ENCODE measurements at places on chromosomes 12 and 14.

GRCh38 chr12:6866163-6866919 lies 990 bp upstream of the TPI1 start:
- DNase-seq = no peak

DNA sequence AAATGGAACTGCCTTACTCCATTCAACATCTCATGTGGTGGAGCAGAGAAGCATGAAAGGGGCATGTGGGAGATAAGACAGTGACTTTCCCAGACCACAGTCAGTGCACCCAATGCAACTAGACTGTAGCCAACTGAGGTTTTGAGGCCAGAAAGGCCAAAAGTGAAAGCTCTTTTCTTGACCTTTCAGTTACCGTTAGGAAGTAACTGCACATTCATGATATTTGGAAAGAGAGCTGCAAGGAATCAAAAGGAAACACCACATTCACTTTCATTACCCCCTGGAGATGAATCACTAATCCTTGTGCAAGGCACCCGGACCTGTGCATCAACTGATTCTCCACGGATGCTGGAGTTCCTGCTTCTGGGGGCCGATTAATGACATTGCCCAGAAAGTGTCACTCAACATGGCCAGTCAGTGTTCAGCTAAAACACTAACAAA lies 72.9 kb upstream of the ELK3 start:
- DNase-seq = no peak

DNA sequence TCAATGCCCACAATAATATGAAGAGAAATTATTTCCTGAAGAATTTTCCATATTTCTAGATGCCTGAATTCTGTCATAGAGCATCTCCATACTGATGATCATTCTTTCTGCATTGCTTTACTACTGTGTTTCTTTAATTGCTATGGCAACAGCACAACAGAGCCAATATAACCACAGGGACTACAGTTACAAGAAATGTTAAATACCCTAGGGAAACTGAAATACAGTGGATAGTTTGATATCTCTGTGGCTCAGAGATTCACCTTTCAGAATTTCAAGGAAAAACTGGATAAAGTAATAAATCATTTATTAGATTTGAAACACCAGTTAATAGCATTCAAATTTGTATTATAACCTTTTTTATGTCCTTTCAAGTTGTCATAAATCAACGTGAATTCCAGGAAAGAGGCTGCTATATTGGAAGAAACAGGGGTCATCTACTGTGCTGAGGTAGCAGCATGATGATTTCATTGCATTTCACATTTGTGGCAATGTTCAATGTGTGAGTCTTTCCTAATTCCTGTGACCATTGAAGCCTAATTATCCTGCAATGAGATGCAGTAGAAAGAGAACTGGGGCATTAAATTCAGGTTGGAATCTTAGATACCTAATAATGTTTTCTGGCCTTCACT lies 267.1 kb downstream of the LRFN5 start:
- DNase-seq = no peak

GRCh38 chr14:24247422-24247821 lies 5.0 kb upstream of the TINF2 start:
- no peak for DNase-seq

DNA sequence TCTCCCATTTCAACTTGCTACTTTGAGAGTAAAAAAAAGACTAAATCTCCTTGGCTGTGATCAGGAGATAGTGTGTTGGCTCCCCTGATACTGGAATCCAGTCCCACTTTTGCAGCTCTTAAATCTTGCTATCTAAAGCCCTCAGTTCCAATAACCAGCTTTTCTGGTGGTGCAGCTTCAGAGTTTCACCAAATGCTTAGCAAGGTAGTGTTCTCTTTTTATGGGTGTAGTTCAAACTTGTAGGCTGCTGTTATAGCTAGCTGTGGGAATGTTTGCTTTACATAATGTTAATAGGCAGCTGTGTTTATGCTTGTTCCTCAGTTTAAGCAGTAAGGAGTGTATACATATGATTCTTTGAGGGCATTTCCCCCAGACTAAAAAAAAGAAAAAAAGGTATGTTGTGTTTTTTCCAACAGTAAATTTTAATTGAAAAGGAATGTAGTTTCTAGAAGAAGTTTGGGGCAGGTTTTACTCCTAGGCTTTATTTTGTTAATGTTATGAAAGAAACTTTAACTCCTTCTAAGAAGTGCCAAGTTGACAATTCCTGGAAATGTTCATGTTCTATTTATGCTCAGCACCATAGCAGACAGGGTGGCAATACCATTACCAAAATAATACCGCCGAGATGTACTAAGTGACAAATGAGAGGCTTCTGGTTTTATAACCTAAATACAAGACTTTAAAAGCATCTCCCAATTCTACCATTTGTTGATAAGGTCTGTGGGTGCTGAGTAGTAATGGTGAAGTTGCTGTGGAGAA lies 12.1 kb downstream of the CRADD start:
- DNase-seq = no peak

GRCh38 chr14:54610051-54610977 lies 43.4 kb downstream of the SAMD4A start:
- no peak for DNase-seq

DNA sequence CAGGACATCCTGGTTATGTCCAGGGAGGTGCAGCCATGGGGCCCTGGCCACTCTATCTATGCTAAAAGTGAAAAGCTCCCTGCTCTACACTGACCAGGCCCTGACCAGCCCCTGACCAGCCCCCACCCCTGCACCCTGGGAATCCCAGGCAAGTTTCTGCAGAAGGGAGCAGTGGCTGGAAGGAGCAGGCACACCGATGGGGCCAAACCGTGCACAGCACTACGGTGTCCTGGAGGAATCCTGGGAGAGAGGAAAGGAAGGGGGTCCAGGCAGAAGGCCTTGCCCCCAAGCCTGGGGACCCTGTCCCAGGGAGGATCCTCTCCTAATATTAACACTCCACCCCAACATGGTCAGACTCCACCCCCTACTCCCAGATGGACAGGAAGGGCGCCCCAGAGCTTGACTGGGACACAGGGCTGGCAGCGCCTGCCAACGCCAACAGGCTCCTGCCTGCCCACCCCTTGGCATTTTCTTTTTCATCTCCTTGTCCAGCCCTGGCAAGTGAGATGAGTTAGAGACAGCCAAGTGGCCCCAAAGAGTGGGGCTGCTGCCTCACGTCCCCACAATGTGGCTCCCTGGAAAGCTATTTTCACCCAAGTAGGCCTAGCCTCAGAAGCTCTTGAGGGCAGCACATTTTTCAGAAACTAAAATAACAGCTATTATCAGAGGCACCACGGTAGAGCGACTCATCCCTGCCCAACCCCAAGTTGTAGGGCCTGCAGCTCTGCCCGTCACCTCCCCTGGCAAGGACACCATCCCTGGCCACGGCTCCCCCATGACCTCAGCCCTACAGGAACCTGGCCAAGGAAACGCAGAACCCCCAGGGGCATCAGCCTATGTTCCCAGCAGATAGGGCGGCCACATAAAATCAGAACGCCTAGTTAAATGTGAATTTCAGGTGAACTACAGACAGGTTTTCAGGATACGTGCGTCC lies 82.6 kb downstream of the SCARB1 start:
- DNase-seq = no peak

Measured in stimulated activated CD4-positive, alpha-beta T cell treated with anti-CD3 and anti-CD28 coated beads, Interleukin-15, amount 100 ng/mL, for 1 hour (primary cell).